ENCODE measurements at places on chromosomes 12 and 14.

- ATAC-seq, result no peak
These were observed 415.1 kb downstream of the TMEM121 start for GRCh38 chr14:105941226-105942166.

DNA sequence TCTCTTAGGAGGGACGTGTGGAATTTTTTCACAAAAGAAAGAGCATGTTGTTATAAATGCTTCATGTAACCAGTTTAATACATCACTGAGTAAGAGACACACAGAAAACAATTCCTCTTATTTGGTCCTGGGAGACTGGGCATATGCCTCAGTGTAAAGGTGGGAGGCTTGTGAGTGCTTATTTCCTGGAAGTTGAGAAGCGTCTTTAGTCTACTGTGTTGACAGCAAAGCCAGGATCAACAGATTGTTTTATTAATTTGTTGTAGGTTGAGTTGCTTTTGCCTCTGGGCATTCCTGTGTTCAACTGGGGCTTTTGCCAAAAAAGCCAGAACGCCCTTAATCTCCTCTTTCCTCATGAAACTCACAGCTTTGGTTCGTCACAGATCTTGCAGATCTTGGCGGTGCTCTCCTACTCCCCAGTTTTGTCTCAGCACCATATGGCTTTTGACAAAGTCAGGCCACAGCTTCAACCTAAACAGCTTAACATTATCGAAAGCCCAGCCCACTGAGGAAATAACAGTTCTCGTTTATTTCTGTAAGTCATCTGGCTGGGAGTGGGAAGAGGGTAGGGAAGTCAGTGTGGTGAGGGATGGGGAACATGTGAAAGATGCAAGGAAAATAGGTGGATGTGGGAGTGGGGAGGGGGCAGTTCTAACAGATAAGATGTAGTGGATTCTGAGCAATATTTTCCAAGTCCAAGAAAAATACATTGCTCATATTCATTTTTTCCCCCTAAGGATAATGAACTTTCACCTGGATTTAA is 227.2 kb downstream of the DACT1 start:
- ATAC-seq, result peak; percentile 82

GRCh38 chr12:51792417-51792816 is 56.1 kb downstream of the FIGNL2 start:
- no peak for ATAC-seq

GRCh38 chr12:123853396-123854070 is 91.4 kb downstream of the DNAH10 start:
- no peak for ATAC-seq

- no peak for ATAC-seq
These were observed 37.2 kb upstream of the FICD start for GRCh38 chr12:108477881-108478259.

DNA sequence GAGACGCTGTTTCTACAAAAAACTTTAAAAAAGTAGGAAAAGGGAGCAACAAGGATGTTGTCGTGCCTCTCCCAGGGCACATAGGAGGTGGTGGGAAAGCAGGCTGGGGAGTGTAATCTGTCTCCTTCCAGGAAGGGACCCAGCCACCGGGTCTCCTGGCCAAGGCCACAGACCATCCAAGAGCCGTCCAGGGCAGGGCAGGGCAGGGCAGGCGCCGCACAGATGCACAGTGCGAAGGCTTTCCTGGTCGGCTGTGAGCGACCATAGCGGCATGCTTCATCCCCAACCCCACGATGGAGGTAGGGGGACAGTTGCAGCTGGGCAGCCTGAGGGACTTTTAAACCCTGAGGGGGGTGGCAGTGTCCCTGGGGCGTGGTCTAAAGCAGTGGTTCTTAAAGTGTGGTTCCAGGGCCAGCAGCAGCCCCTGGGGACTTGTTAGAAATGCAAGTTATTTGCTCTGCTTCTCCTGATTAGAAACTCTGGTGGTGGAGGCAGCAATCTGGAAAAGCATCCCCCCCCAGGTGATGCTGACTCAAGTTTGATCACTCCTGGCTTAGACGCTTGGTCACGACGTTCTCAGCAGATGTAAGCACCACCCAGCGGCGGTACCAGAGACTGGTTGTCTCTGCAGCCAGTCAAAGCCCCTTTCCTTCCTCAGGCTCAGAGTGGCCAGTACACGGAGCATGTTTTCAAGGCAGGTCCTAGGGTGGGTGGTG is 197.4 kb upstream of the PRMT8 start:
- peak; percentile 20 for ATAC-seq

GRCh38 chr12:82955043-82955442 is 268.3 kb downstream of the TMTC2 start:
- ATAC-seq, result peak; percentile 79

- no peak for ATAC-seq
These were observed 38.3 kb upstream of the FAR2 start for GRCh38 chr12:29110506-29111442.

DNA sequence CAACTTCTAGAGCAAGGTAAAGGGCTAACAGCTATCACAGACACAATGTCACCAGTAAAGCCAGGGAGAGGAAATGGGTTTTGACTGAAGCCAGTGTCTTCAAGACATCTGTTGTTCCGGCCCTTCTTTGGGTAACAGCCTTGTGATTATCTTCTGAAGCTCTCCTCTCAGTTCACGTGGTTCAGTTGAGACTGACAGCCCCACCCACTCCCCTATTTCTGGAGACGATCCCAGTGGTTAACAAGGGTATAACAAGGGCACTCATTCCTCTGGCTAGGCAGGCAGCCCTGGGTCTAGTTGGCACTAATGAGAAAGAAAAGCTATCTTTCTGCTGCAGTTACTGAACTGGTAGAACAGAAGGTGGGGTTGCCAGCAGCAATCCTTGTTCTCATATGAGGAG is 6.9 kb downstream of the GNPTAB start:
- ATAC-seq, result peak; percentile 95

DNA sequence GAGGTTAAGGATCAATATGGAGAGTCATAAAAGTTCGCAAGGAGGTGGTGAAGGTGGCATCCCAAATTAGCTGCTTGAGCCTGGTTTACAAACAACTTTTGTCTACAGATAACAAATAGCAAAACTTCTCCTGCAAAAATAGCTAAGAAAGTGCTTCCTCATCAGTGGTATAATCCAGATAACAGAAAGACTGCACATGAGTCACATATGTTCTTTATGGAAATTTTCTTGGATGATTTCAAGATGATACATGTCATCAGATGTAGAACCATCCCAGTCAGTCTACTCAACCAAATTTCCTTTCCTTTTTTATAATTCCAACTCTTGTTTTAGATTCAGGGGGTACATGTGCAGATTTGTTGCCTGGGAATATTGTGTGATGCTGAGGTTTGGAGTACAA is 133.0 kb downstream of the BTG1 start:
- ATAC-seq, result no peak

Data from SK-N-SH treated with all-trans-retinoic acid at 6 μM for 48 hours (cell line).